ENCODE measurements at places on chromosomes 6 and 20.

GRCh38 chr6:44036196-44036595 lies 91.1 kb downstream of the MRPL14 start:
- H3K4me1 ChIP-seq: peaks cover 4% of the 10 kb centered on the region
- peak; percentile 38 for DNase-seq

DNA sequence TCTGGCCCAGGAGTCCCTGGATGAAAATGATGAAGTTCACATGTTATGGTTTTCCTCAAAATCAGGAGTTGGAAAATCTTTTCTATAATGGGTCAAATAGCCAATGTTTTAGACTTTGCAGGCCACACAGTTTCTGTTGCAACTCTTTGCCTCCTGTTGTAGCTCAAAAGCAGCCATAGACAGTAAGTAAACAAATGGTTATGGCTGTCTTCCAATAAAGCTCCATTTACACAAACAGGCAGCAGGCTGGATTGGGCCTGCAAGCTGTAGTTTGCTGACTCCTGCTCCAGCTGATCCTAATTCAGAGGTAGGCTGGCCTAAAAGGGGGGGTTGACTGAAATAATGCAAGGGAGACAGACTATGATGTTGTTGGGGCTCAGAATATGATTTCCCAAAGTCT lies 33.0 kb downstream of the METTL24 start:
- no peak for DNase-seq
- H3K27ac ChIP-seq: no peak overlapping the region
- no peak overlapping the region for H3K4me3 ChIP-seq
- peaks cover 19% of the 10 kb centered on the region for H3K4me1 ChIP-seq
- H3K36me3 ChIP-seq: no peaks in the 10 kb centered on the region

- H3K4me3 ChIP-seq: peak overlapping the region; percentile 87
- H3K36me3 ChIP-seq: peaks cover 25% of the 10 kb centered on the region
- DNase-seq: no peak
- peaks cover 44% of the 10 kb centered on the region for H3K4me1 ChIP-seq
These were observed 420 bp upstream of the BTN2A1 start for GRCh38 chr6:26457264-26457805.

- no peak overlapping the region for H3K27ac ChIP-seq
- no peaks in the 10 kb centered on the region for H3K36me3 ChIP-seq
- H3K4me1 ChIP-seq: no peaks in the 10 kb centered on the region
- H3K4me3 ChIP-seq: no peak overlapping the region
- DNase-seq: peak; percentile 17
- no peaks in the 10 kb centered on the region for H3K27me3 ChIP-seq
These were observed 1.3 kb upstream of the CST9L start for GRCh38 chr20:23569570-23569969.

- peak overlapping the region; percentile 97 for H3K27ac ChIP-seq
- DNase-seq: no peak
- H3K4me1 ChIP-seq: peaks cover 22% of the 10 kb centered on the region
- peak overlapping the region; percentile 72 for H3K4me3 ChIP-seq
- H3K36me3 ChIP-seq: no peaks in the 10 kb centered on the region
These were observed 949 bp upstream of the ATXN1 start for GRCh38 chr6:16762268-16762549.

All from upper lobe of right lung (tissue), 1 donor.